Activated T-cell treated with anti-CD3 and anti-CD28 coated beads, Interleukin-2, amount 50 U/mL, for 4 hours (primary cell): ENCODE measurements at places on chromosomes 16 and 17. TPM values are rescaled to one million over a fixed set of nuclear protein-coding genes. Genes with fewer than 3 reads are reported as not detected.

GRCh38 chr17:57849163-57849873, 526 bp downstream of the MRPS23 start:
- no peak for DNase-seq

GRCh38 chr16:74107795-74108610, 188.6 kb upstream of the PSMD7 start:
- DNase-seq: no peak

DNA sequence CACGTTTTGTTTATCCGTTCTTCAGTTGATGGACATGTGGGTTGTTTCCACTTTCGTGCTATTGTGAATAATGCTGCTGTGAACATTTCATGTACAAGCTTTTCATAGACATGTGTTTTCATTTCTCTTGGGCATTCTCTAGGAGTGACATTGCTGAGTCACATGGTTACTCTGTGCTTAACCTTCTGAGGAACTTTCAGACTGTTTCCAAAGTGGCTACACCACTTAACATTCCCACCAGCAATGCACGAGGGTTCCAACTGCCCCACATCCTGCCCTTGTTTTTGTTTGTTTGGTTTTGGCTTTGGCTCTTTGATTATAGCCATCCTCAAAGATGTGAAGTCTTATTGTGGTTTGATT, 14.2 kb upstream of the PEMT start:
- no peak for DNase-seq

GRCh38 chr16:74651841-74652240, 14.8 kb downstream of the RFWD3 start:
- DNase-seq: no peak

GRCh38 chr16:3264137-3265036, 8.0 kb upstream of the MEFV start:
- DNase-seq: peak; percentile 92

DNA sequence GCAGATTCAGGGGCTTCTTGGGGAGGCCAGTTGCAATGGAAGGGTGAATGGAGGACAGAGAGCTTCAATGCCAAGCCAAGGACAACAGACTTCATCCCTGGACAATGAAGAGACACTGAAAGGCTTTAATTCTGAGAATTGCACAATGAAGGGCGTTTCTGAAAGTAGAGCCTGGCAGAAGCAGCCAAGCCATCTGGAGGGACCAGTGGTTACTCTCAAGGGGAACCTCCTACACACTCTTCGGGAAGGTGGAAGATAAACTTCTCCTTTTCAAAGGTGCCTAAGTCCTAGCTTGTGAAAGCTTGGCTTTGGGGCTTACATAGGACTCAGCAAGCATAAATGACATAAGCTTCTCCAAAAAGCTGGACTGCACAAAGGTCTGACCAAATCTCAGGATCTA, 6.2 kb upstream of the CES1 start:
- DNase-seq: no peak

DNA sequence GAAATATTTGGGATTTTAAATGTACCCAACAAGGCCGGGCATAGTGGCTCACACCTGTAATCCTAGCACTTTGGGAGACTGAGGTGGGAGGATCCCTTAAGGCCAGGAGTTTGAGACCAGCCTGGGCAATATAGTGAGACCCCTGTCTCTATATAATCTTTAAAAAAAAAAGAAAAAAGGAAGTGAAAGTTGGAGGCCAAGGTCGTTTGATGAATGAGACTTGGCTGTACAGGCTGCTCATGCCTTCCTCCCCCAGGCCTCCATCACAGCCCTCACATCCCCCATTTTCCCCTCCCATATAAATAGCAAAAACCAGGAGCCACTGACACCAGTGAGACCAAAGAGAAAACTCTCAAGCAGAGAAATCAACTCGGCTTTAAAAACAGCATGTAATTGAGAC, 3.3 kb upstream of the CA7 start:
- no peak for DNase-seq

Gene OR1F1
- not detected for total RNA-seq
